ENCODE measurements at places on chromosomes 12 and 14.

DNA sequence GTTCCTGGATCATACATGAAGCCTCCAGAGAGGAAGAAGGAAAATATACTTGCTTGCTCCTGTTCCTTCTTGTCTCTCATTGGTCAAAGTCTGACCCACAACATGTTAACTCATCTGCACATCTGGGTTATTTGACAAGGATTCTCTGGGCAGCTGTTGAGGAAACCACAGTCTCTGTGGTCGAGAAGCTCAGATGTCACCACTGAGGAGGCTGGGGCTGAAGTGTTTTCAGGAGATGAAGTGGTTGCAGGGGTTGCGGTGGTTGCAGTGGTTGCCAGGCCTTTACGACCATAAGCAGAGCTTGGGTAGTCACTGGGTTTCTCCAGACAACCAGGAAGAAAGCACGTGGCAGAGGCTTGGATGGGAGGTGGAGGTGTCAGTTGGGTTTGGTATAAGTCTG is 265.0 kb upstream of the LRIG3 start:
- DNase-seq = no peak

DNA sequence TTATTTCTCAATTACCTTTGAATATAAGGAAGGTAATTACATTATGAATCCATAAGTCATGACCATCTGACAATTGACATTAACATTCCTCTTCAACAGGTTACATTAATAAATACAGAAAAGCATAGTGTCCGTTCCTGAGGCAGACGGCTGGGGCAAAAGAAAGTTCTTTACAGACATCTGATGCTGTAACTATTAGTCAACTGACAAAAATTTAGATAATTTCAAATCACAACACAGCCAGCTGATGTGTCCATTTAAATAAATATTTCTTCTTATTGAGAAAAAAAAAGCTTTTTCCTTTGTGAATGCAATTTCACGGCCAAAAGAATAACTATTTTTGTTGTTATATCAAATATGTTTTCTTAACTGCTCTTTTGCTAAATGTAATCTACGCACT is 9.2 kb upstream of the PYROXD1 start:
- no peak for DNase-seq

- no peak for DNase-seq
Measured at GRCh38 chr14:59103396-59103795, 85.1 kb upstream of the DAAM1 start.

DNA sequence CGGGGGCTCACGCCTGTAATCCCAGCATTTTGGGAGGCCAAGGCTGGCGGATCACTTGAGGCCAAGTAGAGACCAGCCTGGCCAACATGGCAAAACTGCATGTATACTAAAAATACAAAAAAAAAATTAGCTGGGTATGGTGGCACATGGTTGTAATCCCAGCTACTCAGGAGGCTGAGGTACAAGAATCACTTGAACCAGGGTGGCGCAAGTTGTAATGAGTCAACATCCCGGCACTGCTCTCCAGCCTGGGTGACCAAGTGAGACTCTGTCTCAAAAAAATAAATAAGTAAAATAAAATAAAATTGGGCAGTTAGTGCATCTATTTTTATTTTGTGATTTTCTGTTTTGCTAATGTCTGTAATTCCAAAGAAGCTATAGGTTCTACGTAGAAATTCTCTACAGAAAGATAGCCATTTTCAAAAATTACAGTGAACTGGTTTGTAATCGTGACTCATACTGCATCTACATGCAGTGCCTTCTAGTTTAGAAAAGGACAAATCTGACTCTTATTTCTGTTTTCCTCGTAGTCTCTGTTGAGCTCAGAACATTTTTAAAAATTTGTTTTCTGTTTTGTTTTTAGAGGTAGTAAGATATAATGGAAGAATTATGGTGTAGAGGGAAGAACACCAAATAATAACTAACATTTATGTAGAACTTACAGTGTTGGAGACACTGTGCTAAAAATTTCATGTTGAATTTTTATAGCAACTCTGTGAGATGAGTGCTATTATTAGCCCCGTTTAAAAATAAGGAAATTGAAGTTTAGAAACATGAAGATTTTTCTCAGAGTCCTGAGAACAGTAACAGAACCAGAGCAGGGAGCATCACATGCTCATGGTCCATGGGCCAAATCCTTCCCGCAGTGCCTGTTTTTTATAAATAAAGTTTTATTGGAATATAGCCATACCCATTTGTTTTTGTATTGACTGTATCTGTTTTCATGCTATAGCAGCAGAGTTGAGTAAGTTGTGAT is 201.2 kb downstream of the SYNE2 start:
- DNase-seq = peak; percentile 5

GRCh38 chr14:33679461-33680225 is 271.2 kb downstream of the EGLN3 start:
- DNase-seq = no peak

- no peak for DNase-seq
Measured at GRCh38 chr12:3646561-3647241, 106.2 kb downstream of the CRACR2A start.

- no peak for DNase-seq
Measured at GRCh38 chr12:126355346-126355745, 1290.1 kb downstream of the AACS start.

DNA sequence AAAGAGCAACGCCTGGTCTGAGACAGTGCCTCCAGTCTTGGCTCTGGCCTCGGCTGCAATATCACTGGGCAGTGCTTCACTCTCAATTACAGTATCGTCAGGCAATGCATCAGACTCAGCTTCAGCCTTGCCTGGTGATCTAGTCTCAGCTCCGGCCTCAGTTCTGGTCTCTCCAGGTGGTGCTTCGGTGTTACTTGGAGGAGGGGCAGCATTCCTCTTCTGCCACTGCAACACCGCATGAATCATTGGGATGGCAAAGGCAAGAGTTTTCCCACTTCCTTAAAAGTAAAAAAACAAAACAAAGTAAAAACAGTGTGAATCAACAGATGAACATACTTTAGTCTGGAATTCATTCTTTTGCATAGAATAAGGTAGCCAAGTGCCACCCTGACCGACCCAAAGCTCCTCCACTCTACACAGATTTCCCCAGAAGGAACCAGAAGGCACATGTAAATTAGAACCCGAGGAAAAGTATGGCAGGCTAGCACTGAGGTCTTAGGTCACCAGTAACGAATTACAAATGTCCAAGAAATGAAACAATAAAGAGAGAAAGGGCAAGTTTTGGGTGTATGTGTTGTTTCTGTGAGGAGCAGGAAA is 18.6 kb downstream of the DDX24 start:
- DNase-seq = no peak

DNA sequence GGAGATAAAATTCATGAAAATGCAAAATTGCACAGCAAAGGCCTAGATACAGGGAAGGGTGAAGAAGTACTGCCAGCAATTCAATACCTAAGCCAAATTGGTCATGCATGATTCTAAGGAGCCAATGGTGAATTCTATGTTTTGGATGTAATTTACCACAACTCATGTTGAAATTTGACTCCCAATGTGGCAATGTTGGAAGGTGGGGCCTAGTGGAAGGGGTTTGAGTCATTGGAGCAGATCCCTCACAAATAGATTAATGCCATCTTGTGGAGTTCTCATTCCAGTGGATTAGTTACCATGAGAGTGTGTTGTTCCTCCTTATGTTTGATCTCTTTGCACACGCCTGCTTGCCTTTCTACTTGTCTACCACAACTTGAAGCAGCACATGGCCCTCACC is 194.0 kb upstream of the ALG10 start:
- no peak for DNase-seq

- DNase-seq = peak; percentile 58
Measured at GRCh38 chr14:35201066-35201465, 78.7 kb downstream of the PRORP start.

DNA sequence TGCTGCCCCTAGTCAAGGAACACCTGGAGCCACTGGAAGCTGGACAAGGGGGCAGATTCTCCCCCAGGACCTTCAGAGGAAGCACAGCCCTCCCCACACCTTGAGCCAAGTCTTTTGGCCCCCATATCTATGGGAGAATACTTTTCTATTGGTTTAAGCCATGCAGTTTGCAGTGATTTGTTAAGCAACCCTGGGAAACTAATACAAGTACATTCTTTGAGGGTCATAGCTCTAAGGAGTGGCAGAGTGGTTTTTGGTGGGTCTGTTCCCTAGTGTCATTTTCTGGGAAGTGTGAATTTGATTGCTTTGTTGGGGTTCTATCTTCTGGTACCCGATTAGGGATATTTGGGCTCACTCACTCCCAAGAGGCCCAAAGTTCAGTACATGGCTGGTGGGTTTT is 50.8 kb upstream of the PTCSC3 start:
- DNase-seq = no peak

DNA sequence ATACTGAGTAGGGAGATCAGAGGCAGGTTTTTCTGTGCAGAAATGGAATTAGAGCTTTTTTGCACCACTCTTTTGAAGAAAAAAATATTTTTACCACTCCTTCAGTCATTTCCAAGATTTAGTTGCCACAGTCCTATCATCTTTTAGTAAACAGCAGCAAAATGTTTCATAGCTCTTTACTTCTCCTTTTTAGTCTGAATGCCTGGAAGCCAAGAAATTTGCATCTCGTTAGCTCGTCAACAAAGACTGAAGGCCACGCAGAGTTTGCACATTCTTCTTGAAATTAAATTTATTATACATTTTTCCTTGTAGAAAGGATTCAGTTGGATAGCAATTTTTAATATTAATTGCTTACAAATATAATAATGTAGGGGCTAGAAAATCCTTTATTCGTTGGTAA is 544.5 kb upstream of the ATP2B1 start:
- no peak for DNase-seq

DNA sequence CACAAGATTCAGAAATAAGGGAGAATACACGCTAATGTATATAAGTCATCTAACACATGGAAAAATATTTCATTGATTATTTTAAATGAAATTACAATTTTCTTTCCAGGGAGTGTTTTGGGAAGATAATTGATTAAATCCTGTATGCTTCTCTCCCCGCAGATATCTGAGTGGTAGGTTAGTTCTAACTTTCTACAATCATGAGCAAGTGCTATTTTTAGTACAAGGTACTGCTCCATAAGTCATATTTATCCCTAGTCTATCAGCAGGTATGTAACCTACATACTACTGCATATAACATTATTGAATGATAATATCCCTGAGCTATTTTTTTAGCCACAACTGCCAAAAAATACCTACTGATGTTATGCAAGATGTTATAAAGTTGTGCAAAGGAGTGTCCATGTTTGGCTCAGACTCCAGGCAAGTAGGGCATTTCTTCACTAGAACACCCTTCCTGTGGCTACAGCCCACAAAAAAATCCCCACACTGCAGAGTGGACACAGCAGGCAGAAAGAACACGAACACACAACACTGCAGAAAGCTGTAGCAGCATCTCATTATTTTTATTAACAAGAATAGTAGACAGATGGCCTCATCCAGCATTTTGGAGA is 87.0 kb downstream of the SEC23A start:
- DNase-seq = no peak

DNA sequence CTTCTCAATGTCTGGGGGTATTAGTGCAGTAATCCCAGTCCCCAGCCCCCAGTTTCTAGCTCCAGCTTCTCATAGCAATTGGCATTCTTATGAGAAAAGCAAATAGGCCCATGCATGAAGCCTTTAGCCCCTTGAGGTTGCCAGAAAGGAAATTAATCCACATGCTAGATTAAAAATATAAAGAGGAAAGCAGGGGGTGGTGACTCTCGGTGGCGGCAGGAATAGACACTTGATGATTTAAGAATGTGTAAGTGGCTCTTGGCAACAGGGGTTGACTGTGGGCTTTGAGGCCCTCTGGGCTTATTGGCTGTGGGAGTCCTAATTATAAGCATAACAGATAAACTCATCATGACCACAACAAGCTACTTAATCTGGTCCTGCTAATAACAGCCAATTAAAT is 1367.3 kb upstream of the FLRT2 start:
- no peak for DNase-seq

DNA sequence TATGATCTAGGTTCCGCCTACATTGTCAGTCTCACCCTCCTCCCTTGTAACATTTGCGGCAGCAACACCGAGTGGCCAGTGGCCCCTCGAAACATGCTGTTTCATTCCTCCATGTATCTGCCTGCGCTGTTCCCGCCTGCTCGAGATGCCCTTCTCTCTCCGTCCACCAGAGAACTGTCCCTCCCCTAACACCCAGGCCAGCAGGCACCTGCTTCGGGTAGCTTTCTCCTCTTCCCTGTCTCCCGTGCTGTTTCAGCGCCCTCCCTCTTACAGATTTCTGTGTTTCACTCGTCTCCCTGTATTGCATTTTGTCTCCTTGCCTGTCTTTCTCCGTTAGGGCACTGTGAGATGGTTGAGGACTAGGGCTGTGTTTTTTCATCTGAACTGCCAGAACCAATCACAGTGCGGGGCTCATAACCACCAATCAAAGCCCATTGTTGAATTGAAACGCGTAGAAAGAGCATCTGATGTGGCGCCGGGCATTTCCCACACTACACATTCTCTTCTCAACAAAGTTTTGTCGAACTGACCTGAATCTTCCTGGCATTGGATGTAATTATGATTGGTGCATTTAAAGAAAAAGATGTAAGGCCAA is 40.9 kb upstream of the ELK3 start:
- no peak for DNase-seq

- no peak for DNase-seq
Measured at GRCh38 chr14:77955816-77956484, 156.0 kb downstream of the ADCK1 start.

GRCh38 chr14:100056964-100057795 is 8.0 kb upstream of the EVL start:
- peak; percentile 42 for DNase-seq

DNA sequence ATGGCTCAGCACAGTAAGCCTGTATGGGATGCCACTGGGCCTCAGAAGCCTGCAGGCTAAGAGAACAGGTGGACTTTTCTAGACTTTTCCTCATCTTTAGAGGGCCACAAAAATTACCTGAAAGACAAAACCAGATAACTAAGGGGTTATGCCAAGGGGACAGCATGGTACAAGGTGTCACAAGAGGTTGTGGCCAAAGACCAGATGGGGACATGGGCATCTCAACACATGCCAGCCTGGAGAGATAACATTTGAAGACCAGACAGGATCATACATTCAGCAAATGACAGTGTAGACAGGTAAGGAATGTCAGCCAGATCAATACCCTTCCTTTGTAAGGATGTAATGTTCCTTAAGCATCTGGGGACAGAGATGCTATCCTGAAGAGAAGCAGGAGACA is 8.9 kb upstream of the CRY1 start:
- no peak for DNase-seq

GRCh38 chr12:108364879-108365278 is 25.8 kb upstream of the CMKLR1 start:
- no peak for DNase-seq

DNA sequence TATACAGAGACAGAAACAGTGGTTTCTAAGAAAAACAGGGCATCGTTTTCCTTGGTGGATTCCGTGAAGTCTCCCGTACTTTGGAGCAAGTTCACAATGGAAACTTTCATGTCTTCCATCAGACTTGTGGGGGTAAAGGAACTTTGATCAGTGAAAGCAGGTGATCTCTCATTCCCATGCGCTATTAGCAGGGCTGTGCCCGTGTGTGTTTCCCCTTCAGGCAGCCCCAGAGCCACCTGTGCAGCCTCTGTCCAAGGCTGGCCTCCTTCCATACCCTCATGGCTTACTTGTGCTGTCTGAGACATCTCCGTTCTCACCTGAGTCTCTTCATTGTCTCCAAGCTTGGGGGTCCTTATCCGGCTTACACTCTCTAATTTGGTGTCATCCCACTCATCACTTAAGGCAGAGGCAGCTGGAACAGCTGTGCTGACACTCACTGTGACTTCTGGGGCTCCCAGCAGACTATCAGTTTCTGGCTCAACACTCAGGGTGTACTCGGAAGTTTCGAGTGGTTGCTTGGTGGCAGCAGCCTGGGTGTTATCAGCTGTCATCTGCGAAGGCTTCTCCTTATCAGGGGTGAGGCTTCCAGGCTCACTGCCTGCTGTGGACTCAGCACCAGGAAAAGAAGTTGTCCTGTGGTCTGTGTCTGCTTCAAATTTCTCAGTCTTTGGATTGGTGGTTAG is 13.8 kb downstream of the ARMH4 start:
- DNase-seq = peak; percentile 12

- no peak for DNase-seq
Measured at GRCh38 chr12:125070661-125071390, 5.6 kb downstream of the AACS start.
